ENCODE measurements at places on chromosomes 5 and 9.

- no peak for DNase-seq
- H3K27me3 ChIP-seq = no peaks in the 10 kb centered on the region
- no peak overlapping the region for H3K27ac ChIP-seq
Measured at GRCh38 chr9:3018691-3019230, 174.9 kb upstream of the PUM3 start.

GRCh38 chr5:135950611-135951010, 4.2 kb downstream of the LECT2 start:
- DNase-seq = no peak
- no peak overlapping the region for H3K4me3 ChIP-seq
- no peak overlapping the region for H3K27ac ChIP-seq
- no peaks in the 10 kb centered on the region for H3K4me1 ChIP-seq

- H3K27ac ChIP-seq = no peak overlapping the region
- no peaks in the 10 kb centered on the region for H3K27me3 ChIP-seq
- DNase-seq = no peak
Measured at GRCh38 chr5:107806271-107806670, 135.5 kb upstream of the EFNA5 start.

DNA sequence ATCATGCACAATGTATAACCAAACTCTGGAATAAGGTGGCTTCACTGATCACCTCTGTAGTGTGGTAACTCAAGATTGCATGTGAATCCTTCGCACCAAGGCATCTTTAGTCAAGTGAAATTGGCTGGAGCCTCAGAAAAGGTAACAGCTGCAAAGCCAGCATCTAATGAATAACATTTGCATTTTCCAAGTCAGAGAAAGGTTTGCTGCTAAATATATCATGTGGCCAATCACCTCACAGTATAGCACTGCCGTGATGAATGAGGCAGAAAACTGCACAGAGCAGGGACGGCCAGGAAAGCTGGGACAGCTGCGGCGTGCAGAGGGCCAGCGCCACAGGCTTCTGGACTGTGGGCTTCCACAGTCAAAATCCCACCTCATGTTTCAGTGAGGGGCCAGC, 18.5 kb downstream of the MRPS27 start:
- 0 out of 2 replicates have a peak, but pooled peaks cover 4% of the 10 kb centered on the region for H3K36me3 ChIP-seq
- no peak overlapping the region for H3K4me3 ChIP-seq
- no peak for DNase-seq

GRCh38 chr5:68872088-68872839, 221.6 kb upstream of the SLC30A5 start:
- no peak overlapping the region for H3K4me3 ChIP-seq
- no peak for DNase-seq
- H3K27ac ChIP-seq = no peak overlapping the region
- H3K4me1 ChIP-seq = no peaks in the 10 kb centered on the region
- H3K27me3 ChIP-seq = no peaks in the 10 kb centered on the region
- no peaks in the 10 kb centered on the region for H3K36me3 ChIP-seq
